Cardiac muscle cell (in vitro differentiated cells and primary cell): ENCODE measurements at places on chromosomes 6 and 20. TPM values are rescaled to one million over a fixed set of nuclear protein-coding genes. Genes with fewer than 3 reads are reported as not detected.
A peak's percentile ranks its signal among the peaks of the same experiment; 100 is the strongest.

GRCh38 chr20:49394264-49394663 lies 88.2 kb downstream of the KCNB1 start:
- H3K36me3 ChIP-seq = no peaks in the 10 kb centered on the region
- DNase-seq = peak; percentile 15
- no peaks in the 10 kb centered on the region for H3K27me3 ChIP-seq
- no peak overlapping the region for H3K4me3 ChIP-seq
- no peak overlapping the region for H3K27ac ChIP-seq
- no peaks in the 10 kb centered on the region for H3K4me1 ChIP-seq

DNA sequence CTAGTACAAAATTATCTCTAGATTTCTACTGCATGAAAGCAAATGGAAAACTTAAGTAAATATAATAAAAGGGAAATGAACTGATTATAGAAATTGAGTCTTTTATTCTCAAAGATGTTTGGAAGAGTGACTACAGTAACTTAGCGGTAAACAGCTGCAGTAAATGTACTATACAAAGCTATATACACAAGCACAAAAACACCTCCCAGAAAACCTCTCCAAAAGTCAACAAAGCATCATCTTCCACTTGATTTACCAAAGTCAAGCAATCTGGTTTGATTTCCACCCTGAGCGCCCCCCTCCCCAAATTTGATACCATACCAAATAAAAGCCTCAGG lies 142.1 kb upstream of the SHLD1 start:
- H3K4me3 ChIP-seq = peak overlapping the region; percentile 91
- H3K36me3 ChIP-seq = no peaks in the 10 kb centered on the region
- no peak overlapping the region for H3K27ac ChIP-seq
- peaks cover 18% of the 10 kb centered on the region for H3K4me1 ChIP-seq

- DNase-seq = no peak
- no peaks in the 10 kb centered on the region for H3K36me3 ChIP-seq
- H3K27me3 ChIP-seq = no peaks in the 10 kb centered on the region
- no peak overlapping the region for H3K27ac ChIP-seq
- H3K4me3 ChIP-seq = no peak overlapping the region
Observed at GRCh38 chr6:39266375-39266774, 37.1 kb upstream of the KCNK5 start.

DNA sequence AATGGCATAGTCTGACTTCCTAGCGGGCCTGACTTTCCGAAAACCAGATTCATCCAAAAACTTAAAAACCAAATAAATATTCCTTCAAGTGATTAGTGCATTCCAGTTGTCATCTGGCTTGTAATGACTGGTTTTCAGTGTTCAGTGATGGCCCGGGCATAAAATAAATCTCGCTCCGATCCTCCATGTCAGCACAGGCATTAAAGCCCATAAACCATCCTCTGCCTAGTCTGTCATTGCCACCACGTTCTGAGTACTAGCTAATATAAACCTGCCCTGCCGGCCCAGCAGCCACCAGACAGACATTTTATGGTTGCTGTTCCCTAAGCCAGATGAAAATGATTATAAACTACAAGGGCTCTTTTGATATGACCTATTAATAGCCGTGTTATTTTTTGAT lies 232.3 kb upstream of the GMDS start:
- no peak for DNase-seq
- no peak overlapping the region for H3K4me3 ChIP-seq
- H3K36me3 ChIP-seq = no peaks in the 10 kb centered on the region
- H3K27me3 ChIP-seq = no peaks in the 10 kb centered on the region
- no peak overlapping the region for H3K27ac ChIP-seq

DNA sequence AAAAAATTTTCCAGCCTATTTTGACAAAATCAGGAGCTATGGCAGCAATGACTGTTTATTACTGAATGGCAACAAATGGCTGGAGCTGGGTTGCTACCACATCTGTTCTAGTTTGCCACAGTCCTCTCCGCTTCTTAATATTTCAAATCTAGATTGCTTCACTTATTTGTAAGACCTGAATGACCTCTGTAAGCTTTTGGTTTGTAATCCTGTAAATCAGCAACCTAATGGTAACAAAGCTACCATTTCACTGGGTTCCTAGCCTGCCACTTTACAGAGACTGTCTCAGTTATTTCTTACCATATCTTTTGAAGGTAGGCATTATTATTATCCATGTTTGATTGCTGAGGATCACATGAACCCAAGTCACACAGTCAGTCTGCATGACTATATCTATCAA lies 15.4 kb downstream of the ZNFX1 start:
- H3K4me3 ChIP-seq = no peak overlapping the region
- H3K36me3 ChIP-seq = peaks cover 35% of the 10 kb centered on the region
- H3K27ac ChIP-seq = no peak overlapping the region

DNA sequence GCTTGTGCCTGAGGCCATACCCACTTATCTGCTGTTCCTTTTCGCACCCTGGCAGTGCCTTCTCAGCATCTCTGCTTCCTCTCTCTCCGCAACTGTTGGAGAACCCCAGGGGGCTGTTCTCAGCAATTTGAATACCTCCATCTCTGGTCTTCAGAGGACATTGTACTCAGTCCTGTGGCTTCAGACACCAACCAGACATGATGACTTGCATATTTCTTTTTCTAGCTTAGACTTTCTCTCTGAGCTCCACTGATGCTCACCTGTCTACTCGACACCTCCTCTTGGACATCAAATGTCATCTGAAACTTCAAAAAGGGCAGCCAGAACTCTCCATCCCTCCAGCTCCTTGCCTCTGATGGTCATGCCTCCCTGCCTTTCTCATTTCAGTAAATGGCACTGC lies 18.9 kb upstream of the KCNK16 start:
- H3K4me1 ChIP-seq = peaks cover 19% of the 10 kb centered on the region
- no peak overlapping the region for H3K27ac ChIP-seq
- no peak overlapping the region for H3K4me3 ChIP-seq

DNA sequence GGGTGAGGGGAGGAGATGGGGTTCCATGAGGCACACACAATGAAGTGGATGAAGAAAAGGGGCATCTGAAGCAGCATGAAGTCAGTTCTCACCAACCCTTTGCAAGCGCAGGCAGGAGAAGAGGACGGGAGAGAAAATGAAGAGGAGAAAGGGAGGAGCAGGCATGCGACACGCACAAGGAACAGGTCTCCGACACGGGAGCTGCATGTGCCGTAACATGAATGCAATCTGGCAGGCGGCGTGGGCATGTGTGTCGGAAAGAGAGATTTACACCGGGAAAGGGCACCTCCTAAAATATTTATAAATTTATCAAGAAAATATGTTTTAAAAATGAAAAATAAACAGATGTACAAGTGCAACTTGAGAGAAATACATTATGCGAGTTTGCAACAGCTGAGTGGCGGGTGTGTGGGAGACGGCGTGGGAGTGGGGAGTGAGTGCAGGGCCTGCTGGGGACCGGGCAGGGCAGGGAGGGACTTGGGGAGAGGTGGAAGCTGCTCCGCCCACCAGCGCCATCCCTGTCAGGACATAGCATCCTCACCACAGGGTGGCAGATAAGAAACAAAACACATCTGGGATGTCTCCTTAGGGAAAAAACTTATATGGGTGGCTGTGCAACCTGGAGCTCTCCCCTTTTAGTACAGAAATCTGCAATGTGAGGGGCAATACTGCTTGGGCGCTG lies 40.6 kb downstream of the GJA10 start:
- no peaks in the 10 kb centered on the region for H3K4me1 ChIP-seq
- no peaks in the 10 kb centered on the region for H3K36me3 ChIP-seq
- no peaks in the 10 kb centered on the region for H3K27me3 ChIP-seq
- no peak for DNase-seq
- no peak overlapping the region for H3K4me3 ChIP-seq

- no peak overlapping the region for H3K27ac ChIP-seq
- no peak overlapping the region for H3K4me3 ChIP-seq
- DNase-seq = no peak
- no peaks in the 10 kb centered on the region for H3K27me3 ChIP-seq
Observed at GRCh38 chr6:109406196-109406595, 23.9 kb upstream of the CD164 start.

DNA sequence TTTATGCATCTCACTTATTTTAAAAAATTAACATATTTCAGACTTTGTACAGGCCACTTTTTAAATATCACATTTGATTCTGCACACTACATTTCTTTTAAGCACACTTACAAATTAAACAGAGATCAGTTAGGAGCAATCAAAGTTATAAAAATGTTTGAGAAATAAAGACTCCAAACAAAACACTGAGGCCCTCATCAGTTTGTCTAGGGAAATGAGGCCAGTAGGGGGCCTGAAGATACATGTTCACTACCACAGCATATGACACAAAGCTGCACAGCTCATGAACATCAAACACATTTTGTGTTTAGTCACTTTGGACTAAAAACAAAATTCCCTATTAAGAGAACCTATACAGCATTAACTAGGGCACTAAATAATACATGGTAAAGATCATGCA lies 180.5 kb downstream of the PDE7B start:
- no peaks in the 10 kb centered on the region for H3K36me3 ChIP-seq
- no peaks in the 10 kb centered on the region for H3K4me1 ChIP-seq
- no peaks in the 10 kb centered on the region for H3K27me3 ChIP-seq
- peak; percentile 22 for DNase-seq
- no peak overlapping the region for H3K27ac ChIP-seq
- no peak overlapping the region for H3K4me3 ChIP-seq

- no peaks in the 10 kb centered on the region for H3K36me3 ChIP-seq
- H3K27me3 ChIP-seq = no peaks in the 10 kb centered on the region
- peak; percentile 67 for DNase-seq
- H3K27ac ChIP-seq = no peak overlapping the region
- no peak overlapping the region for H3K4me3 ChIP-seq
Observed at GRCh38 chr6:27608916-27609883, 136.3 kb upstream of the ZNF184 start.

DNA sequence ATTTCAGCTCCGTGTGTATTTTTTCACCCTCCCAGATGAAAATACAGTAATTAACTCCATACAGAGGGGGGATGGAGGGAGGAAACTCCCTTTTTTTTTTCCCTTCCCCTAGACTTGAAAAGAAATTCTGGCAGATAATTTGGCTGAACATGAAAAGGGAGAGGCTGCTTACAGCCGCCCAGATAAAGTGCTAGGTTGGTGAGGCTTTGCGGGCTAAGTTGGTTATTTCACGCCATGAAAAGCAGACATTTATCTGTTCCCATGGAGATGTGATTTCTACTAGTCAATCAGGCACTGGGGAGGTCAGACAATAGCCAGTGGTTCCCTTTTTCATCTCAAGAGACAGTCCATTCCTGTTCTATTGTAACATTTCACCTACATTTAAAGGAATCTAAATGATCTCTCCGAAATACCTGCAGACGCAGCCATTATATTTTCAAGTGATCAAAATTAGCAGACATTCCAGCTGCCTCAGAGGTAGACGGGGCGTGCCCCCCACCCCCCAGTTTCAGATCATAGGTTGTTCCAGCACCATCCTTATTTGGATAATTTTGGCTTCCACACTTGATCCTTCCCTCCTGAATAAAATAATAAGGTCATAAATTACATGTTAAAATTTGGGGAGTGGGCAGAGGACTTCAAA lies 143.9 kb upstream of the ZNF217 start:
- no peak overlapping the region for H3K4me3 ChIP-seq
- peaks cover 65% of the 10 kb centered on the region for H3K4me1 ChIP-seq
- H3K27me3 ChIP-seq = no peaks in the 10 kb centered on the region
- peak; percentile 32 for DNase-seq
- H3K36me3 ChIP-seq = no peaks in the 10 kb centered on the region

The ULBP3 gene
- total RNA-seq = 11.1 and 12.8 TPM in 2 replicates

The SLC22A7 gene
- total RNA-seq = not detected in 2 replicates

The XKR7 gene
- total RNA-seq = 0.03 and 0.04 TPM in 2 replicates

The PTCHD4 gene
- 2.8 and 3.2 TPM in 2 replicates for total RNA-seq

The ARMH2 gene
- not detected in 2 replicates for total RNA-seq
